ENCODE measurements at places on chromosomes 2 and 18.

- no peak for DNase-seq
Observed at GRCh38 chr2:162798407-162798806, 40.2 kb downstream of the KCNH7 start.

DNA sequence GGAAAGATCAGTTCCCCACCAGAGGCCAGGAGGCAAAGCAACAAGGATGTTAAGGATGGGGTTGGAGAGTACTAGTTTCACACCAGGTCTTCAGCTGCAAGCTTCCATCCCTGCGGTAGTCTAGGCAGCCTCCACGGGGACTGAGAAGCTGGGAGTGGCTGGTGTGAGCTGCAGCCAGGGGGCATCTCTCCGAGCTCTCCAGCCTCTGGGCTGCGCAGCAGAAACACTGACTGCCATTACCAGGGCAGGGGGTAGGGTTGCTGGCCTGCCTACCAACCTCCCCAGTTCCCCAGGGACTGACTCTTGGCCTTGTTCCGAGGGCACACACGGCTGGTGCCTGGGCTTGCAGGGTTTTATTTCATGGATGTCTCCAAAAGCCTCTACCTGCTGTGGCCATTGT lies 15.9 kb downstream of the GATA6 start:
- DNase-seq, result no peak

DNA sequence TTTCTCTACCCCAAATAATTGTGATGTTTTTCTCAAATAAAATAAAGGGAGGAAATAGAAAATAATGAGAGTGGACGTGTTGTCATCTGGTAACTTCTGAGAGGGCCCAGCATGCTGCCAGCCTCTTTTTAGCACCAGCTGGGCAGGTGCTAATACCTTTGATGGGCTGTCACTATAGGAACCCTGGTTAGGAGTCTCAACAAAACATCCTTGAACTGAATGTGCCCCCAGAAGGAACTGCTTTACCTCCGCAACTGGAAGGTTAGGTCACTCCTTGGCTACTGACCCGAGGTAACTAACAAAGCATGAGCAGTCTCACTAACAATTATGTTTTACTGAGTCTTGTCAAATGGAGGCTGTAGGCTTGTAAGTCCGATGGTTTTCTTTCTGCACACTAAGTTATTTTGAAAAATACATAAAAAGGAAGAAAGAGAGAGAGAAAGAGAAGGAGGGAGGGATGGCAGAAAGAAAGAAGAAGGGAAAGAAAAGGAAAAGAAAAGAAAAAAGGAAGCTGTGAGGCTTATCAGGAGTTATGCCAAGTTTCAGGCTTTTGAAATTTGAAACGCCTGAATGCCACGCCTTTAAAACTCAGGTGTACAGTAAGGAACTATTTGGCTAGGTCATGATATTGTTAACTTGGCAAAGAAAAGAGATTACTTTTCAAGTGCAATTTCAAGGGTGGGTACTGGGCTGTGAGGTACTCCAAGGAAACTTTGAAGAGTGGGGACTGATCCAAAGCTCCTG lies 91.0 kb downstream of the TGIF1 start:
- no peak for DNase-seq

- DNase-seq, result no peak
Observed at GRCh38 chr2:55869637-55870325, 53.8 kb downstream of the EFEMP1 start.

DNA sequence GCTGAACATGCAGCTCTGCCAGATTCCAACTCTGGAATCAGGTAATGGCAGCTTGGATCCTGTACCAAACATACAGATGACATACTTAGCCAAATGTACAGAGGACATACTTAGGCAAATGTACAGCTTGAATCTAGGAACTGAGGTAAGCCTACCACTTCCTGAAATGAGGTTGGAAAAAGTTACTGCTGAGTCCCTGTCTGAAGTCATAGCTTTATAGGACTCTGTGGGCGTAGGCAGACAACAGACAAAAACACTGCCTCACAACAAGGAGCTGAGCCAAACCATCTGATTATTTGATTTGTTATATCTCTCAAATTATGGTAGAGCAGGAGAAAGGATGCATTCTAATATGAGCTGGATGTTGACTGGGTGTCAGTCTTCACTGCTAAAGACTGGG lies 290.2 kb upstream of the TCF4 start:
- DNase-seq, result no peak

DNA sequence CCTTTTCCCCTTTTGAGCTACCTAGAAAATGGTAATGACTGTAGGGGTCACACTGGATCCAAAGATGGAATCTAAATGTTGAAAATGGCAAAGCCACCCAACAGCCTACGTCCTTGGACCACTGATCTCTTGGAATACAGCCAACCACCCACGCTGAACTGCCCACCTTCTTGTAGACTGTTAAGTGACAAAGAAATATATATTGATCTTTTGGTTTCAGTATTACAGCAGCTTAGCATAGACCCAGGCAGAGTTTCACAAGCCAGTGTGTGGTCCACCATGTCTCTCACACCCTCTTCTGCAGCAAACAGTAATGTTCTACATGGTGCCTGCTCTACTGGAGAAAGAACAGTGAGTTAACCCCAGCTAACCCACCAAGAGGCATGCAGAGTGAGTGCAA lies 20.2 kb downstream of the CACNB4 start:
- DNase-seq, result no peak

GRCh38 chr18:48077291-48077690 lies 146.8 kb upstream of the SMAD2 start:
- DNase-seq, result no peak

GRCh38 chr2:135150725-135151124 lies 98.6 kb downstream of the RAB3GAP1 start:
- no peak for DNase-seq
